ENCODE measurements at places on chromosomes 1 and 21.
A peak's percentile ranks its signal among the peaks of the same experiment; 100 is the strongest.

- peak; percentile 59 for DNase-seq
Observed at GRCh38 chr1:24502065-24502708, 449 bp upstream of the RCAN3 start.

GRCh38 chr1:30324251-30325084, 398.9 kb downstream of the MATN1 start:
- no peak for DNase-seq

DNA sequence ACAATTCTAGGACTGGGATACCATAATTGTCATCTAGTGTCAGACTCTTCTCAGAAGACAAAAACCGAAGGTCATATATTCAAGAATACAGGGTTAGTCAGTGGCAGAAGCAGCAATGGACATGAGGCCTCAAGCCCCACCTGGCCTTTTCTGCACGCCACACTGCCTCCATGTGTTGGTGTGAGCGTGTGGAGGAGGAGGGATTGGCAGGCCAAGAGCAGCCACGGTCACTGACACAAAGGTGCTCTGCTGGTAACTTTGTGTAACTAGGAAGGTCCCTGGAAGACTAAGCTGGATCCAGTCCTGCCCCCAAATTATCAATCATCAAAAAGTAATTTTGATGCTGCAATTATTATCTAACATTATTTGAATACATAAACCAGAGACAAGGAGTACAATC, 34.9 kb downstream of the HSF2BP start:
- no peak for DNase-seq

DNA sequence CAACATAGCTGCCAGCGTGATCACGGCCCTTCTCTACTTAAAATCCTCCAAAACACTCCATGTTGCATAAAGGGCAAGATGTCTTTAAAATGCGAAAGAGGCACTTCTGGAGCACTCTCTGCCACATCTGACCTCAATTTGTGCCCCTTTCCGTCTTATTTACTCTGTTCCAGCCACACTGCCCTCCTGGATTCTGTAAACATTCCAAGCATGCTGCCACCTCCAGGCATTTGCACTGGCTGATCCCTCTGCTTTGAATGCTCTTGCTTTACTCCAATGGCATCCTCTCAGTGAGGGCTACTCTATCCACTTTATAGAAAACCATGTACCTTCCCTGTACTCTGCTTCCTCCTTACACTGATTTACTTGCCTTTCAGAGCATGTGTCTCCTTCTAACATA, 5.3 kb upstream of the RGS7 start:
- DNase-seq, result no peak

GRCh38 chr21:38041493-38041892, 125.2 kb upstream of the KCNJ6 start:
- no peak for DNase-seq

- DNase-seq, result peak; percentile 47
Observed at GRCh38 chr21:34892209-34892608, 156.9 kb downstream of the RUNX1 start.

DNA sequence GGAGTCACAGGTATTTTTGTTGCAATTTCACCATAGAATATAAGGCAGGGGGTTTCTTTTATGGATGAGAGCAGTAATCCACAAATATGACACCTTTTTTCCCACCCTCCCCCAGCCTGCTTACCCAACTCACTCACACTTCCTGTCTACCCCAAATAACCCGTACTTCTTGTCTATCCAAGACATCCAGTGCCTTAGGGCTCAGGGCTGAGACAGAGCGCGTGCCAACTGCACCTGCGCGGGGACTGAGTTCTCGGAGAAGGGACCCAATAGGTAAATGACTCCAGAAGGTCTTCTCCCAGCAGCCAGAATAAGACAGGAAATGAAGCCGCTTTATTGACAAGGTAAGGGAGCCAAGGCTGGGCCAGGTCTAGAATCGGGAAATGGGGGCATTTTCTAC, 369.1 kb downstream of the SIPA1L2 start:
- DNase-seq, result no peak

DNA sequence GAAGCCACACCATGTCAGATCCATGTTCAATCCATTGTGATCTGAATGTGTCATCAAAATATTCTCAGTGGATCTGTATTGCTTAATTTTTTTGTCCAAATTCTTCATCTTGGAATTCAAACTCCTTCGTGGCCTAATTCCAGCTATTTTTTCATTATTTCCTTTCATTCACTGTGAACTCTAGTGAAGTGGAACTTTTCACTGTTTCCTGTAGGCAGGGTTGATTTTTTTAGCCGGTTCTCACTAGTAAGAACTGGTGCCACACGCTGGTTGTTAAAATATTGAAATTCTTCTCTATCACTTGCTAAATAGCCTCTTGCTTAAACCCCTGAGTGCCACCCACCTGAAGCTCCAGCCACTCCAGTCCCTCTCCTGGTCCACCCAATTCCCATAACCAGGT, 7.6 kb upstream of the S100A11 start:
- peak; percentile 32 for DNase-seq

DNA sequence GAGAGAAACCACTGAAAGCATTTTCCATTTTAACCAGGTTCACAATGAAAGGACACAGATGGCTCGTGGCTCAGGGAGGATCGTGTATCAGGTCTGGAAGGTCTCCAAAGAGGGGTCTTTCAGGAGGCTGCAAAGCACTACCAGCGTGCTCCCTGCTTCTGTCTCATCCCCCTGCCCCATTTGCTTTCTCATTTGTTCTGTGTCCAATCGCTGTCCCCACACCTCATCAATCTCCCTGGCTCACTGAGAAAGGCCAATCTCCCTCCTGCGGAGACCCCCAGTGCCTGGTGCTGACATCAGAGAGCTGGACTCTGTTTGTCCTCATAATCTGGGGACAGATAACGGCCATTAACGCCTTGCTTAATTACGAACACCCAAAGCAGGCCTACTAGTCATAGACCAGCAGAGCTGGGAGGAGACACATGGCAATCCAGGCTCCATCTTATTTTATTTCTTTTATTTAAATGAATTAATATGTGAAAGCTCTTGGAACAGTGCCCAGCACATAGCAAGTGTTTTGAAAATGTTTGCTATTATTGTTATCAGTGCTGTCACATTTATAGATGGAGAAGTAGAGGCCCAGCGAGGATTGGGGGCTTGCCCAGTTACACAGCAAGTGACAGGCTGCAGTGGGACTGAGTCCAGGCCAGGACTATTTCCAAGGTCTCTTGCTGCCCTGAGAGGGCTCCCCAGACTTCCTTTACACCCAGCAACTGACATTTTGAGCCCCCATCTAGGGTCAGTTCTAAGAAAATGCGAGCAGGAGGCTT, 341.0 kb upstream of the USP24 start:
- DNase-seq, result no peak

DNA sequence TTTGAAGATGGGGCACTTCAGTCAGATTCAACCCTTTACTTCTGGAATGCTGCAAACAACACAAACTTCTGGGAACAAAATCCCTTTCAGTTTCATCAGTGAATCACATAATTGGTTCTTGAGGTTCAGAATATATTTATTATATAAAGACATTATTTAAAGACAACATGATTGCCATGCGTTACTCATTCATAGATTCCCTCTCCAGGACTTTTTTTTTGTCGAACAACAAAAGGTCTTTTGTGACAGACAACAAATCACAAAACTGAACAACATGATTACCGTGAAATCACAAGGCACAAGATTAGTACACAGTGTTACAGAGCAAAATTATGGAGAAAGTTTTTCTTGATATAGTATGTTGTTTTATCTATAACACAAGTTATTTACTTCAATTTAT, 1815.0 kb downstream of the NCAM2 start:
- no peak for DNase-seq

GRCh38 chr1:1891349-1892078, 627 bp upstream of the GNB1 start:
- peak; percentile 70 for DNase-seq

GRCh38 chr1:66618390-66618789, 84.4 kb downstream of the SGIP1 start:
- peak; percentile 63 for DNase-seq

- no peak for DNase-seq
Observed at GRCh38 chr21:27691516-27691915, 724.6 kb upstream of the ADAMTS5 start.

All from AG10803 (cell line).